ENCODE measurements at places on chromosomes 12 and 14.

DNA sequence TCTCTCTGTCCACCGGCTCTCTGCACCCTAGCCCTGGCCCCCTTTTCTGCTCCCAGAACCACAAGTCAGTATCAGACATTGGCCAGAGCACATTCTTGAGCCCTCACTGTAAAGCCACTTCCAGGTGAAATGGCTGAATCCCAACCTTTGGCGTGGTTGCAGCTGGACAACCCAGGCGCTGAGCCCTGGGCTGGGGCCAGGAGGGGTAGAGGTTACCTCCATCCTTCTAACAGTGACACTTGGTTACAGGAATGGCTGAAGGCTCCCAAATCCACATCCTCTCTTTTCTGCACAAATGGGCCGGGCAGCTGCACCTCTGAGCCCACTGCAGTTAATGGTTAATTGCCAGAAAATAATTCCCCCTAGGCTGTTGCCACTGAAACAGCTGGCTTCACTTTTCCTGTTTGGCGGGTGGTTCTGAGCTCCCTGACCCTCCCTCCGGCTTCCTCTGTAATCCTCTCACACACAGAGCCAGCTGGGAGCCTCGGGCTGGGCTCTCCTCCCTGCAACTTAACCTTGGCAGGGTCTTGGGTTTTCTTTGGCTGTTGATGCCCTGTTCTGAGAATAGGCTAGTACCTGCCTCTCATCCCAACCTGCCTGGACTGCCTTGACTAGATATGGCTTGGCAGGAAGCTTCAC is 44.1 kb downstream of the TSPAN11 start:
- DNase-seq: no peak

- DNase-seq: no peak
Measured at GRCh38 chr14:23145794-23146350, 26.8 kb upstream of the CEBPE start.

GRCh38 chr14:70887207-70887681 is 20.0 kb upstream of the PCNX1 start:
- no peak for DNase-seq

DNA sequence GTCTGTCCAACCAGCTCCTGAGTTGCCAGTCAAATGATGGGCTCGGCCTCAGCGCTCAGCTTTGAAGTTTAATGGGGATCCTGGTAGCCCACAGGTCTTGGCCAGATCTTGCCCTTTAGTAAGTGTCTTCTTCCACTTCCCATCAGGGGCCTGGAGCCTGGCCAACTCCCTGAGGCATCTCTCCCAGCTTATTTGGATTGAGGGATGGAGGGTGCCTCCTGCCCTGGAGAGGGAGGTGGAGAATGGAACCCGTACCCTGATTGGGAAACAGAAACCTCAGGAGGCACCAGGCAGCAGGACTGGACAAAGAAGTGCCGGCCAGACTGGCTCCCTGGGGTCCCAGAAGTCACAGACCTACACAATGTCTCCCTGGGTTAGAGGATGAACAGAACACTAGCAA is 40.5 kb upstream of the LTBP2 start:
- DNase-seq: no peak

GRCh38 chr14:22532345-22533056 is 56.5 kb downstream of the DAD1 start:
- DNase-seq: peak; percentile 24

- no peak for DNase-seq
Measured at GRCh38 chr12:6963791-6964413, 6.6 kb downstream of the PHB2 start.
